ENCODE measurements at places on chromosomes 6 and 20. TPM values are rescaled to one million over a fixed set of nuclear protein-coding genes. Genes with fewer than 3 reads are reported as not detected.

DNA sequence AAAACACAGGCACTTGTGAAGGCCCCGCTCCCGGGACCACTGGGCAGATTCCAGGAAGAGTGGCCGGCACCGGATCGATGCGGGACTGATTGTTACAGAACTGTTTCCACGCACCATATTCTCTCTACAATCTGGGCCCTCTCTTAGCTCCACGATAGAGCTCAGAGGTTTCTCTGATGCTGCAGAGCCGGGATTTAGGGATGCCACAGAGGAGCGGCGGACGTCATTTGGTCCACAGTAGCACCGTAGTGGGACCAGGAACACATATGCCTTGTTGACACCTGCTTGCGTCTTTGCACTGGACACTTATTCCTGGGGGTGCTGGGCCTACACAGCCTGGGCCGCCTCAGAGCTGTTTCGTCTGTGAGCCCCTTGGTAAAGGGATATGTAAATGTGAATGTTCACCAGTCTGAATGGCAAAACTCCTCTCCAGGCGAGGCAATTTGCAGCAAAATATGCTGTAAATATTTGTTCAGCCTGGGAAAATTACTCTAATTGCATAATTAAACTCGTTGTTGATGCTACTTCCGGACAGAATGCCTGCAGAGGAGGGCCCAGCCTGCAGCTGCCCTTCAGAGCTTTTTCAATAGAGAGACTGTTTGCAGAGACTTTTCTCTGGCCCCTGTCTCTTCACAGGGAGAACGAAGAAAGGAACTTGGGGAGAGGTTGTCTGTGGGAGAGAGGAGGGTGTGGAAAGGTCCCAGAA lies 9.4 kb downstream of the PCK1 start:
- H3K4me3 ChIP-seq: no peak overlapping the region
- H3K4me1 ChIP-seq: no peaks in the 10 kb centered on the region

DNA sequence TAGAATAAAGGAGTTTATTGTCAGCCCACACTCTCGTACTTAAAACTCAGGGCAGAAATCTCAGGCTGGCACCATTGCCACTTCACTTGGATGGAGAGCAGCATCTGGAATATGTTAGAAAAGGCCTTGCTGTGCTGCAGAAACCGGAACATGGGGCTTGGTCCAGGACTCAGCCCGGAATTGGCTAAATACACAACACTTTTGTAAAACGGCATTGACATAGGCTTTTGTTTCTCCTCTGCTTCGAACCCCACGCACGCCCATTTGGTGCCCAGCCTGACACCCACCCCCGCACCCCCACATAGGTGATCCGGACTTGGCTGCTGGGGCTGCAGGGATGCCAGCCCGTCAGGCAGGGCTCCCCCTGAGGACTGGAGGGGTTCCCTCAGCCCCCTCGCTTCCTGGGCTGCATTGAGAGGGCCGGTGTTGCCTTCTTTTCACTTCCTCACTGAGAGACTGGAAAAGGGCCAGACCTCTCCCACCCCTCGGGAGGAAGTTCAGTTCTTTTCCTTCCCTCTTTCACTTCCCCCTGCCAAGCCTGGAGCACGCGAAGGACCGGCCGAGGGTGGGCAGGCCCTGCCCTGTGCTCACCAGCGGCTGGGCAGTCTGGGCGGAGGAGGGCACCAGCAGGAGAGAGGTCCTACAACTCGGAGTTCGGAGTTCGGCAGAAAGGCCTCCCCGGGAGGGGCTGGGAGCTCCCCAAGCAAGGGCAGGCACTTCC lies 17.9 kb upstream of the CST3 start:
- no peaks in the 10 kb centered on the region for H3K27me3 ChIP-seq
- H3K4me1 ChIP-seq: peaks cover 6% of the 10 kb centered on the region
- H3K36me3 ChIP-seq: no peaks in the 10 kb centered on the region
- DNase-seq: peak; percentile 11
- no peak overlapping the region for H3K27ac ChIP-seq

DNA sequence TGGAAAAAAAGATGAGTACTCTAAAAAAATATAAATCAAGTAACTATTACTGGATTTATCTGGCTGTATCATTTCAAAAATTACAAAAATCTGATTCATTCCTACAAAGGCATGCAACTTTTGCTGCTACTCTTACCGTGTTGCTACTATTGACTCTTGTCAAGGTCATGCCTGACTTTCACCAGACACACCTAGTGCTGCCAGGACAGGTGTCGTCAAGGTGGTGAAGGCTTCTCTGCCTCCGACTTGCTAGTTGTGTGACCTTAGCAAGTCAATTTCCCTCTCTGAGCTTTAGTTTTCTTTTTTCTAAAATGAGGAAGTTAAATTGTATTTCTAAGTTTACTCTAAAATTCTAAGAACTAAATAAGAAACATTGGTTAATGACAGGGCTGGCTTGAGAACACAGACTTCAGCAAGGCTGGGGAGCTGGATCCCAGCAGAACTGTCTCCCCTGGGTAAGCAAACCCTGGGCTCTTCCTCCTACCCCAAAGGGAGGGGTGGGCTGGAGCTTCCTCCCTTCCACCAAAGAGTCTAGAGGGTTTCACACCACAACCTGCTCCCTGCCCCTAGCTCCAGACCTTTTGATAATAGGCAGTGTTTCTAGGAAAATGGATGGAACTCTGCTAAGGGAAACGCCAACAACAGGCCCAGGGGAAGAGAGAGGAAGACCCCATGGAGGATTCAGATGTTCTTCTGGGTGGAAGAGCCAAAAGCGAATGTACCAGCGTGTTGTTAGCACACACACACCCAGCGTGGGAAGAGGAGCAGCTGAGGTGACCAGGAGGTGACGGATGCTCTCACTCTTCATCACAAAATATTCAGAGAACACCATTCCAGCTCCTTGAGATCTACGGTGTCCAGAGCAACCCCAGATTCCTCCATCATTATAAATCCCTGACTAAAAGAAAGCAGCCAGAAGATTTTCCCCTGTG lies 47.9 kb upstream of the CITED2 start:
- H3K27me3 ChIP-seq: no peaks in the 10 kb centered on the region
- H3K4me1 ChIP-seq: no peaks in the 10 kb centered on the region
- no peak overlapping the region for H3K27ac ChIP-seq
- no peak overlapping the region for H3K4me3 ChIP-seq

The PRRT1 gene
- total RNA-seq: not detected

The SYCP2L gene
- 0.36 TPM for total RNA-seq

DNA sequence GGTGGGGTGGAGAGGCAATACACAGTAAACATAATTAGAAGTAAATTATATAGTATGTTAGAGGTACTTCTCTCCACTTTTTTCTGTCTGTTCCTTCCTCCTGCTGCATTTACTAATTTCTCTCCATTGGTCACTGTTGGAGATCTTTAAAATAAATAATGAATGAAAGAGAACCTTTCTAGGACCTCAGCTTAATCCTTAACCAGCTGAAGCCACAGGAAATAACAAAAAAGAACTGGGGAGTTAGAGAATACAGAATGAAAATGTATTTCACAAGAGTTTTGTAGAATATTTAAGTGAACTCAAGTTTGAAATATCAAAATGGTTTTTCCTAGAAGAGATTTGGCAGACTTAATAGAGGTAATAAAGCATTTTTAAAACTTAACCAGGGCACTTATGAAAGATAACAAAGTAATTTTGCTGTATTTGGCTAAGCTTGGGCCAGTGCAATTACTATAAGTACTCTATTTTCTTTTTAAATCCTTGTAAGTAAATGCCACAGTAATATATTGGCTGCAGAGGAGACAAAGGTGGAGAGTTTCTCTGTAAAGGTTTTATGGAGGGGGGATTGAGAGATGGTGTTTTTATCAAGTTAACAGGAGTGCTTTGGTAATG lies 405.0 kb downstream of the CDKAL1 start:
- no peak for DNase-seq
- no peak overlapping the region for H3K4me3 ChIP-seq
- H3K27ac ChIP-seq: no peak overlapping the region
- H3K27me3 ChIP-seq: no peaks in the 10 kb centered on the region
- no peaks in the 10 kb centered on the region for H3K4me1 ChIP-seq
- H3K36me3 ChIP-seq: no peaks in the 10 kb centered on the region

- H3K36me3 ChIP-seq: no peaks in the 10 kb centered on the region
- no peaks in the 10 kb centered on the region for H3K4me1 ChIP-seq
- no peaks in the 10 kb centered on the region for H3K27me3 ChIP-seq
These were observed 158.7 kb downstream of the SYNE1 start for GRCh38 chr6:152478377-152479010.

GRCh38 chr6:138105446-138105845 lies 1.8 kb downstream of the PERP start:
- H3K4me3 ChIP-seq: no peak overlapping the region
- no peak for DNase-seq
- H3K27me3 ChIP-seq: peaks cover 12% of the 10 kb centered on the region
- H3K36me3 ChIP-seq: no peaks in the 10 kb centered on the region
- peaks cover 8% of the 10 kb centered on the region for H3K4me1 ChIP-seq

- H3K4me1 ChIP-seq: peaks cover 8% of the 10 kb centered on the region
- H3K27me3 ChIP-seq: peaks cover 18% of the 10 kb centered on the region
- peak; percentile 49 for DNase-seq
- no peaks in the 10 kb centered on the region for H3K36me3 ChIP-seq
- H3K4me3 ChIP-seq: no peak overlapping the region
These were observed 37.5 kb downstream of the C20orf203 start for GRCh38 chr20:32636283-32636682.

GRCh38 chr20:3660262-3661059 lies 2.7 kb downstream of the GFRA4 start:
- peak; percentile 69 for DNase-seq
- no peaks in the 10 kb centered on the region for H3K36me3 ChIP-seq
- no peak overlapping the region for H3K4me3 ChIP-seq

DNA sequence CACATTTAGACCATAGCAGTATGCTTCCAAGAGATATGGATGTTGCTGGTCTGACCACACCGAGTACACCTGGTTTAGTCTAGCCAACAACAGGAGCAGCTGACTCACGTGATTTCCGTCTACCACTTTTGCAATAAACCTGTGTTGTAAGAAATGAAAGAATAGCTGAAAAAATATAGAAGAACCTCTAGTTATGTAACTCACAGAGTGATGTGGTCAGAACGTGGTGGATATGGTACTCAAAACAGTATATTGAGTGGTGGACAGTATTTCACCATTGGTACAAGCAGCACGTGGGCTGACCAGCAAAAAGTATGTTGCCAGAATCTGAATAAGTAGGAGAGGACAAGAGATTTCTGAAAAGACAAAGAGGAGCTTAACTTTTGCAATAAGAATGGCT lies 226.9 kb downstream of the TBC1D7 start:
- H3K36me3 ChIP-seq: no peaks in the 10 kb centered on the region
- no peaks in the 10 kb centered on the region for H3K4me1 ChIP-seq
- no peak overlapping the region for H3K27ac ChIP-seq
- no peak for DNase-seq

The SLC17A2 gene
- not detected for total RNA-seq

The GPR63 gene
- total RNA-seq: under 0.01 TPM

- no peaks in the 10 kb centered on the region for H3K4me1 ChIP-seq
- H3K27me3 ChIP-seq: peaks cover 18% of the 10 kb centered on the region
These were observed 3.0 kb downstream of the PPP1R14C start for GRCh38 chr6:150145830-150146229.

DNA sequence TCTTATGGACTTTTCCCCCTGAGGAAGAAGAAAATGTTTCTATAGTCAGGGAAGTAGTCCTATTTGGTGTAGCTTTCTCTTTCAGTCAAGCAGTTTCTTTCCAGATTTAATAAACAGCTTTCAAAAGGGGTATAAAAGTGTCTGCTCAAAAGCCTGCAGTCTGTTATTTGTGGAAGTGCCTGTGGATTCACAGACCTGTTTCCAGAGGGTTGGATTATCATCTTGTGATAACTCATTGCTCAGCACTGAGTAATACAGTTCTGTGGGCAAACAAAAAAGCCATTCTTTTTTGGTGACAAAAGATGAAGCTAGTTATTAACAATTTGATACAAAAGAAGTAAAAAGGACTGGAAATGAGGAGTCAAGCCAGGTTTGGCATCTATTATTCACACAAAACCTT lies 358.2 kb upstream of the ID4 start:
- no peak overlapping the region for H3K27ac ChIP-seq
- peaks cover 9% of the 10 kb centered on the region for H3K4me1 ChIP-seq
- no peaks in the 10 kb centered on the region for H3K36me3 ChIP-seq
- no peaks in the 10 kb centered on the region for H3K27me3 ChIP-seq

- H3K36me3 ChIP-seq: peaks cover 56% of the 10 kb centered on the region
- no peak overlapping the region for H3K4me3 ChIP-seq
- H3K4me1 ChIP-seq: peaks cover 7% of the 10 kb centered on the region
These were observed 6.4 kb downstream of the CFB start for GRCh38 chr6:31952140-31952805.

The FBXL4 gene
- total RNA-seq: 18.8 TPM

The TNXB gene
- 8.3 TPM for total RNA-seq

GRCh38 chr6:19860235-19860877 lies 23.2 kb downstream of the ID4 start:
- no peak overlapping the region for H3K27ac ChIP-seq
- no peak for DNase-seq
- H3K4me1 ChIP-seq: no peaks in the 10 kb centered on the region
- H3K36me3 ChIP-seq: no peaks in the 10 kb centered on the region
- peaks cover 2% of the 10 kb centered on the region for H3K27me3 ChIP-seq
- no peak overlapping the region for H3K4me3 ChIP-seq

GRCh38 chr20:32527447-32528055 lies 57.6 kb downstream of the NOL4L start:
- peaks cover 11% of the 10 kb centered on the region for H3K27me3 ChIP-seq
- no peaks in the 10 kb centered on the region for H3K4me1 ChIP-seq
- peak; percentile 41 for DNase-seq
- H3K4me3 ChIP-seq: no peak overlapping the region
- H3K36me3 ChIP-seq: no peaks in the 10 kb centered on the region

DNA sequence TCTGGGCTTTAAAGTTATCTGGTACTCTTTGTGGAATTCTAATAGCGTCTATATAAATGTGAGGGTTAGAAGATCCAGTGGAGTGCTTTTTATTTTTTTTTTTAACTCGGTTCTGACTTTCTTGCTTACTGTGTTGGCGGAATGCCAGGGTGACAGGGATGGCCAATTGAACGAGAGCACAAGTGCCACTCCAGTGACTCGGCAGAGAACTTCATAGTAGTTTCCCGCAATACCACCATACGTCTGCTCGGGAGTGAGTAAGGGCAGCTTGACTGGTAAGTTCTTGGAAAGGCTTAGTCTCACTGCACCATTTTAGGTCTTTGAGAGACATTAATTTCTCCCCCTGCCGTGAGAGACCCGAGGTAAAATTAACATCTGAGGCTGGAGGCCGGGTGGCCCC lies 49.4 kb upstream of the TULP1 start:
- no peak overlapping the region for H3K27ac ChIP-seq
- no peak for DNase-seq
- H3K27me3 ChIP-seq: peaks cover 39% of the 10 kb centered on the region
- no peaks in the 10 kb centered on the region for H3K36me3 ChIP-seq

- no peaks in the 10 kb centered on the region for H3K27me3 ChIP-seq
- H3K27ac ChIP-seq: no peak overlapping the region
- H3K36me3 ChIP-seq: peaks cover 96% of the 10 kb centered on the region
- H3K4me1 ChIP-seq: peaks cover 17% of the 10 kb centered on the region
- no peak for DNase-seq
These were observed 20.1 kb downstream of the DIDO1 start for GRCh38 chr20:62906209-62906608.

DNA sequence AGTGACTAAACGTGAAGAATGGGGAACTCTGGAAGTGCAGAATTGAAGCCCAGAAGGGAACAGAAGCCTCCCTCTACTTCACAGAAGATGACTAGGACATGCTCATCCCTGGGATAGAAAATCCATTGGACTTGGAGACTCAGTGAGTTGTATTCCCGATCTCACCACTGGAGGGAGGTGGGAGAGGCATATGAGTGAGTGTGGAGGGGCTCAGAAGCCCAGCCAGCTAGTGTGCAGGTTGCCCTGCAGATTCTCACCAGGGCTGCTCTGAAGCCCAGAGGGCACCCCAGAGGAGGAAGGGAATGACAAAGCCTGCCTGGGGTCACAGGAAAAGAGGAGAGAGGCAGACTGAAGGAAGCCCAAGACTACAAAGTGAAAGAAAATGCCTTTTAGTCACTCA lies 42.1 kb upstream of the HLA-E start:
- no peak overlapping the region for H3K27ac ChIP-seq
- no peak for DNase-seq
- no peak overlapping the region for H3K4me3 ChIP-seq
- H3K36me3 ChIP-seq: no peaks in the 10 kb centered on the region
